Articular chondrocyte of knee joint (primary cell): ENCODE measurements at places on chromosomes 11 and 22. TPM values are rescaled to one million over a fixed set of nuclear protein-coding genes. Genes with fewer than 3 reads are reported as not detected.

The RBFOX2 gene
- total RNA-seq: 175 and 190 TPM in 2 replicates

The TCN2 gene
- total RNA-seq: 4.4 and 5.5 TPM in 2 replicates

The PYGM gene
- total RNA-seq: 0.32 and 0.39 TPM in 2 replicates

The ACTN3 gene
- total RNA-seq: under 0.01 and 0.11 TPM in 2 replicates

The C11orf58 gene
- total RNA-seq: 170 and 176 TPM in 2 replicates

The CASP1 gene
- 15.8 and 19.9 TPM in 2 replicates for total RNA-seq

The GSC2 gene
- total RNA-seq: not detected in 2 replicates

The PRMT3 gene
- 18.1 and 22.7 TPM in 2 replicates for total RNA-seq

The NXPE1 gene
- 0.11 TPM in 1 of 2 replicates, not detected in the other for total RNA-seq

The DYNC2H1 gene
- 86.5 and 96.3 TPM in 2 replicates for total RNA-seq

The TBX1 gene
- under 0.01 TPM in 1 of 2 replicates, not detected in the other for total RNA-seq

The MS4A6E gene
- not detected in 2 replicates for total RNA-seq

The ME3 gene
- total RNA-seq: 25.6 and 31.8 TPM in 2 replicates
